SK-N-MC (cell line): ENCODE measurements at places on chromosomes 2 and 18.
A peak's percentile ranks its signal among the peaks of the same experiment; 100 is the strongest.

GRCh38 chr18:51621113-51621863 is 423.8 kb upstream of the MEX3C start:
- peak; percentile 50 for DNase-seq

DNA sequence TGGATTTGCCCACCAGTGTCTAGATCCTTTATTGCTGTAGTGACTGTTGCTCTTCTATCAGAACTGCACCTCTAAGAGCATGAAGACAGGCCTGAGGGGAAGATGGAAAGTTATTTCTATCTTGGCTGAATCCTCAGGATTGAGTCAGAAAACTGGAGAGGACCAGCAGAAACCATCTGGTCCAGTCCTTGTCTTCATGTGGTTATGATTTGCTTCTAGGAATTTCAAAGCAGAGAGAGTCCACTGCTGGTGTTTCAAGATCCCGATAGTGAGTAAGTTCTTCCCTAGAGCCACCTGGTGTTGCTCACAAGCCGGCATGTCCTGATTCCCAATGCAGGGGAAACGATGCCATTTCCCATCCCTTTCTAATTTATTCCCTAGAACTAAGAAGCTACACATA is 84.2 kb downstream of the NCKAP5 start:
- DNase-seq, result no peak

DNA sequence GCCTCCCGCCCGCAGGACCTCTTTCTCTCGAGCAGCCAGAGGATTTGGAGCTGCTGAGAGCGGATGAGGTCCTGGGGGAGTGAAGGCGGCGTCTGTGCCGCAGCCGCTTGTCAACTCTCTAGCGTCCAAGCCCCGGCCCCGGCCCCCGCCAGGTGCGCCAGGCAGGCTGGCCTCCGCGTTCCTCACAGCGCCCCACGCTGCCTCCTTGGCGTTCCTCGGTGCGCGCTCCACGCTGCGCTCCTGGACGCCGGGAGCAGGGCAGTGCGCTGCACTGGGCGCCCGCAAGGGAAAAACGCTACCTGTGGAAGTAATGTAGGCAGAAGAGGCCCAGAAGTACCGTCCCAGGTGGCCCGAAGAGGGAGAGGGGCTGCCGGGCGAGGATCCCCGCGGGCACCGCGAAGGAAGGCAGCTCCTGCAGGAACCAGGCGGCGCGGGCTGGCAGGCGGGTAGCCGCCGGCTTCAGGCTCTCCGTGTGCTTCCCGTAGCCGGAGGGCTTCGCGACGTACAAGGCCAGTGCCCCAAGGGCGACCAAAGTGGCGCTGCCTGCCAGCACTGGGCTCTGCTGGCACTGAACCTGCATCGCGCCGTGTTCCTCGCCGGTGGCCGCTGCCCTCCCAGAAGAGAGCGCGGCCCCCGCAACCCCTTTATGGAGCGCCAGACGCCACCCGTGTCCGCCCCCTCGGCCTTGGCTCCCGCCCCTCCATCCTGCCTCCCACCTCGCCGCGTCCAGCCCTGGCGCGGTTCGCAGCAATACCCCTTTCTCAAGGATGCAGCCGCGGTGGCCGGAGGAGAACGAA is at the start of gene SRD5A2:
TSS of gene SRD5A2 (minus strand) at position 618 of the 797 bp plus-strand sequence. CDS start at position 580, 38 bp downstream.
- DNase-seq, result no peak

GRCh38 chr2:16303273-16303577 is 362.4 kb downstream of the CYRIA start:
- no peak for DNase-seq

DNA sequence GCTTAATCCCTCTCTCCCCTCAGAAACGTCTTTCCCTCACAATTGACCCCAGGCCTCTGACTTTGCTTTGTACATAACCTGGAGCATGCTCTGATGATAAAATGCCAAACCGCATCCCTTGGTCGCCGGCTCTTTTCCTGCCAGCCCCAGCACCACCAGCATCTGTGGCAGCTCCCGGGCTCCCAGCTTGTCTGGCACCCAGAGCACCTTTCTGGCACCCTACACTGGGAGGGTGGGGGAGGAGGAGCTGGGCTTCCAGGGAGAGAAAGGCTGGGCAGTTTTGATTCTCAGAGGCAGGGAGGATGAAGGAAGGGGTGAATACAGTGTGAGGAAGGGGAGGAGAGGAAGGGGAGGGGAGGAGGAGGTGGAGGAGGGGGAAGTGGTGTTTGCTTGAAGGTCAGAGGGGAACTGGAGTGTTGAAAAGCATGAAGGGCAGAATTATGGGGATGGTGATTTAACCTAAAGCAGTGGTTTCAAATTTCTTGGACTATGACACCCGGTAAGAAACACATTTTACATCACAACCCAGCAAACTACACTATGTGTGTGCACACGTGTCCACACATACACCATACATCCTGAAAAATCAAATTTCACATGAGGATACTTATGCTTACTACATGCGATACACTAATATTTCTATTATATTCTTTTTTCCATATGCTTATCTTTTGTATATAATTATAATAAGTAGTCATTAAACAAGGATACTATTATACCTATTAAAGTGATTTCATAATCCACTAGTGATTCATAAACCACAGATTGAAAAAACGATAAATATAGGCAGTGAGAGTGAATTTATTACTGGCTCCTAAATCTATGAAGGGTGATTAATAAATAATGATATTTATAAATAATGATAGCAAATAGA is 30.0 kb upstream of the IGFBP2 start:
- no peak for DNase-seq

GRCh38 chr2:201785135-201785534 is 4.4 kb upstream of the ALS2 start:
- DNase-seq, result no peak

DNA sequence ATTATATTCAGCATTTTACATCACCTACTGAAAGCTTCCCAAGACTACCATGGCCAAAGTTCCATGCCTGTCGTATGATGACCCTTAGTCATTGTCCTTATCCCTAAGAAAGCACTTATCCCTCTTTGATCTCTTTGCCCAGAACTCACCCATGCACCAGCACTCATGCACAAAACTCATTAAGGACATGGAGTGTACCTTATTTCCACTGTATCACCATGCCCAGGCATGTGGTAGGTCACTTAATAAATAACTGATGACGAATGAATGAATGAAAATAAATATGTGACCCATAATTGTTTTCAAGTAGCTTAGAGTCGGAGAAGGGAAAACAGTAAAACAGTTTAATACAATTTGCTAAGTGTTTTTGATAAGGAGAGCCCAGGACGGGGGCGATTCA is 220.1 kb downstream of the IKZF2 start:
- no peak for DNase-seq

- no peak for DNase-seq
Observed at GRCh38 chr2:29829841-29830240, 91.5 kb downstream of the ALK start.

DNA sequence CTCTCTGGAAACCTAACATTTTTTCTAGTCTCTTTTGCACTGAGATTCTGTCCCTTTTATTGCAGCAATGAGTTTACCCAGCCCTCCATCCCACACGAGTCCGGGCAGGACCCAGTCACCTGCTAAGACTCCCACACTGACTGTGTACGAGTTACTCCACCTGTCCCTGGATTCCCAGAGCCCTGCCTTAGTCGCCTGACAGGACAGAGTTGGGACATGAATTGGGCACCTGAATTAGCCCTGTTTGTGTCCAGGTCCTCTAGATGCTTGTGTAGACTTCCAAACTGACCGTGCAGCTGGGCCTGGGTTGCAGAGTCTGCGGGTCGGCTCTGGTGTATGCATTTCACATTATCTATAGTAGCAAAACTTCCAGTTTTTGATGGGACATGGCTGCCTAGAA is 238.7 kb downstream of the VAPA start:
- DNase-seq, result no peak

DNA sequence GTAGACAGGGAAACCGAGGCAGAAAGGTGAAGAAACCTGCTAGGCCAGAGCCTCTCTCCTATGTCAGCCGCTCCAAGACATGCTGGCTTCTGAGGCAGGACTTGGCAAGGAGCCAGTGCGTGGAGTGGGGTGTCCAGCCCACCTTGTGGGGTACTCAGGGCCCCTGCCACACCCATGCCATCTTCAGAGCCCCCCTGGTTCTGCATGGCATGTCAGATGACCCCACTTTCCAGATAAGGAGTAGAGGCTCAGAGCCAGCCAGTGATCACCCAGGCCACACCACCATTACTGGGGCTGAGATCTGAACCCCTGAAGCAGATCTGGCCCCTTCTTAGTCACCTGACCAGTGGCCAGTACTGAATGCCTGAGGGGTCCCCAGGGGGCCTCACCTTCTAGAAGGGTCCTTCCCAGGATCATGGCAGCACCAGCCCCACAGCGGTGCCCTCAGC is 14.7 kb downstream of the CROCC2 start:
- no peak for DNase-seq

DNA sequence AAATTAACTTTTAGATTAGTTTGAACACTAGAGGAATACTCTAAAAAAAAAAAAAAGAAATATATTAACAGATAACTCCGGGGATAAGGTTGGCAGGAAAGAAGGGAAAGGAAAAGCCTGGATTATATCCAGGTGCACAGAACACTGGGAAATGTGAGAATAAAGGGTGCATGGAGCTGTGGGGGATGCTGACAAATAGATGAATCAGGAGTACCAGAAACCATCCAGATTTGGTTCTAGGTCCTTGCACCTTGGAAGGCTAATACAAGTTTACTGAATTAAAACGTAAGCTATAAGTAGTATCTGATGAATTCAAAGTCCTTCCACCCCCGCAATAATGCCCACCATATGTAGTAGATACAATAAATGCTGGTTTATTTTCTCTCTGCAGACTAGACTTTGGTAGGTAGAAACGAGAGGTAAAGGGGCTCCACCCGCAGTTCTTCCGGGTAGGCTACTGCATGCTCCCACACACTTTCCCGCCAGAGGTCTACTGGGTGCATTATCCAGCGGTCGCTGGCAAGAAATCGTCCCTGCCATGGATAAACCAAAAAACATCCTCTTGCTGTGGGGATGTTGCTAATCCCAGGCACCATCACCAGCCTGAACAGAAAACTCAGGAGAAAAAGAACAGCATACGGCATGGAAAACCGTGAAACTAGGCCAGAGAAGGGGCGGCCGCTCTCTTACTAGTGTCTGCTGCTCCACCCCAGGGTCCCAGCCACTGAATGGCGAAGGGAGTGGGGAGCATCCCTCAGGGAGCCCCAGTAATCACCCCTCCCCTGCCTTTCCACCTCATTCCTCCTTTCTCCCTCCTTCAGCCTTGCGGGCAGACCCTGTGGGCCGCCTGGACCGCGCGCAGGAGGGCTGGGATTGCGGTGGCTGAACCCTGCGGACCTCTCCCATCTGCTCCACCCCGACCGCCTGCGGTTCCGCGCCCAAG is 1.5 kb downstream of the CNRIP1 start:
- DNase-seq, result no peak

- DNase-seq, result no peak
Observed at GRCh38 chr2:96233880-96234316, 25.3 kb upstream of the STARD7 start.

GRCh38 chr2:86290596-86291327 is 46.7 kb downstream of the REEP1 start:
- no peak for DNase-seq

- no peak for DNase-seq
Observed at GRCh38 chr2:60873381-60873780, 8.0 kb upstream of the REL start.

DNA sequence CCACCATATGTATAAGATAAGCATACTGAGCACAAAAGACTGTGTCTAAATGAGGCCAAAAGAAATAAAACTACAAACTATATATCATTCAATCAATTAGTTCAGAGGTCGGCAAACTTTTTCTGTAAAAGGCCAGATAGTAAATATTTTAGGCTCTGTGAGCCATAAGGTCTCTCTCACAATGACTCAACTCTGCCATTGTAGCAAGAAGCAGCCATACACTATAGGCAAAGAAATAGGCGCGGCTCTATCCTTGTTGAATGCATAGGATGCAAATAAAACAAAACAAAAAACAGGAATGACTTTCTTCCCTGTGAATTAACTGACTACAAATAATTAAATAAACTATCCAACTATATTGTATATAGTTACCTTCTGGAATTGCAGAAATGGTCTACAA is 8.6 kb upstream of the CCDC88A start:
- DNase-seq, result no peak

DNA sequence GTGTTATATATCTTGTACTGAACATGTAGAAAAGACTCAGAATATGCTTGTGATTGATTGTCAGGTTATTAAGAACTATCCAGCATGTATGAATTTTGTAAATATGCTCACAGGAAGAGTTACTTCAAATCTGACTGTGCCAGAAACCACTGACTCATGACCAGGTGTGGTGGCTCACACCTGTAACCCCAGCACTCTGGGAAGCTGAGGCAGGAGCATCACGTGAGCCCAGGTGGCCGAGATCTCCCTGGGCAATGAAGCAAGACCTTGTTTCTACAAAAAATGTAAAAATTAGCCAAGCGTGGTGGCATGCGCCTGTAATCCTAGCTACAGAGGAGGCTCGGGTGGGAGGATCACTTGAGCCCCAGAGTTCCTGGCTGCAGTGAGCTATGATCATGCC is 126.6 kb downstream of the COMMD1 start:
- no peak for DNase-seq

DNA sequence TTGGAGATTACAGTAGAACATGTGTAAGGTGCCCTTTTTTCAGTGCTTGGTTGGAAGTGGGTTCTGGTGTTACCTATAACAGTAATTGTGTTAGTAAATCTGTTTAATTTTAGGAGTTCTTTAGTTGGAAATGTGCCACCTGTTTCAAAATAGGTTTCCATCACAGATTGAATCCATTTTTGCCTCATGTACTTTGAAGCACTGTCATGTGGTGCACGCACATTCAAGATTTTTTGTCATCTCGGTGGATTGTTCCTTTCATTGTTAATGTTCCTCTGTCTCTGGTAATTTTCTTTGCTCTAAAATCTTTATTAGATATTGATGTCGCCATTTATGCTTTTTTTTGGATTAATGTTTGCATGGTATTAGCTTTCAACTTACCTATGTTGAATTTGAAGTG is 1.3 kb downstream of the ATP9B start:
- no peak for DNase-seq

GRCh38 chr2:120862201-120863060 is 126.8 kb downstream of the GLI2 start:
- DNase-seq, result no peak

DNA sequence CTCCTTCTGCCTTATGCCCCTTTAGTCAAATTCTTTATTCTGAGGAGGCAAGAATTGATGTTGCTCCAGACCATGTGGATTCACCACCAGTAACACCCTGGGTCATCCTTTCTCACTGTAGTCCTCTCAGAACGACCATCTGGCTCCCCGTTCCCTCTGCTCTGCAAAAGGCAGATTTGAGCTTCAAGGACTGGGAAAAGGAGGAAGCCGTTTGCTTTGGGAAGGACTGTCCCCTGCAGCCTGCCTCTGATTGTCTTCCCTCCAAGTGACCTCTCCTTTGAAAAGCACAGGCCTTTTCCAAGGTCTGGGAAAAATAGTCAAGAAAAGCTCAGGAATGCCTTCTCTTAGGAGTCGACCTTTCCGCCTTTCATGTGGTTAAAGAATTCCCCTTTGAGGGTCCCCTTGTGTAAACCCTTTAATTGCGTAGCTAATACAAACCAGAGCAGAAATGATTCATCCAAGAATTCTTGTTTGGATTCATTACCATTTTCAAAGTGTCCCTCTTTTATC is 130.1 kb upstream of the COPS8 start:
- DNase-seq, result no peak

- DNase-seq, result no peak
Observed at GRCh38 chr2:214005337-214005736, 405.5 kb upstream of the VWC2L start.
